ENCODE measurements at places on chromosomes 5 and 9. TPM values are rescaled to one million over a fixed set of nuclear protein-coding genes. Genes with fewer than 3 reads are reported as not detected.

The MARCHF11 gene
- not detected for total RNA-seq

The RAB3C gene
- total RNA-seq: not detected

The FOXI1 gene
- under 0.01 TPM for total RNA-seq

The F12 gene
- not detected for total RNA-seq

The FGF18 gene
- total RNA-seq: not detected

The ZNF462 gene
- 8.6 TPM for total RNA-seq

The OR13J1 gene
- total RNA-seq: not detected

The C9orf153 gene
- 0.56 TPM for total RNA-seq

The FIBCD1 gene
- 3.3 TPM for total RNA-seq

Data from regular cardiac myocyte (primary cell).